ENCODE measurements at places on chromosomes 16 and 17. TPM values are rescaled to one million over a fixed set of nuclear protein-coding genes. Genes with fewer than 3 reads are reported as not detected.

DNA sequence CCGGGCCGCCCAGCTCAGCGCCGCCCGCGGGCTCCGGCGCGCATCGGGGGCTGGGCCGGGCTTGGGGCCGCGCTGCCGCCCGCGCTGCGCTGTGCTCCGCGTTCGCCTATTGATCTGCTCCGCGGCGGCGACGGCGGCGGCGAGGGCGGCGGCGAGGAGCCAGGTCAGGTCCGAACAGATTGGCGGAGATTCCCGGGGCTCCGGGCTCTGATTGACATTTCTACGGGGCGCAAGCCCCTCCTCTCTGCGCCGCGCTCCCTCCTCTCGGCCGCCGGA lies 559 bp downstream of the IRX3 start:
- no peak for DNase-seq

CCL4 gene
- total RNA-seq: 4.1 TPM

OR1F1 gene
- total RNA-seq: 0.78 TPM

CCL8 gene
- total RNA-seq: 0.16 TPM

DNA sequence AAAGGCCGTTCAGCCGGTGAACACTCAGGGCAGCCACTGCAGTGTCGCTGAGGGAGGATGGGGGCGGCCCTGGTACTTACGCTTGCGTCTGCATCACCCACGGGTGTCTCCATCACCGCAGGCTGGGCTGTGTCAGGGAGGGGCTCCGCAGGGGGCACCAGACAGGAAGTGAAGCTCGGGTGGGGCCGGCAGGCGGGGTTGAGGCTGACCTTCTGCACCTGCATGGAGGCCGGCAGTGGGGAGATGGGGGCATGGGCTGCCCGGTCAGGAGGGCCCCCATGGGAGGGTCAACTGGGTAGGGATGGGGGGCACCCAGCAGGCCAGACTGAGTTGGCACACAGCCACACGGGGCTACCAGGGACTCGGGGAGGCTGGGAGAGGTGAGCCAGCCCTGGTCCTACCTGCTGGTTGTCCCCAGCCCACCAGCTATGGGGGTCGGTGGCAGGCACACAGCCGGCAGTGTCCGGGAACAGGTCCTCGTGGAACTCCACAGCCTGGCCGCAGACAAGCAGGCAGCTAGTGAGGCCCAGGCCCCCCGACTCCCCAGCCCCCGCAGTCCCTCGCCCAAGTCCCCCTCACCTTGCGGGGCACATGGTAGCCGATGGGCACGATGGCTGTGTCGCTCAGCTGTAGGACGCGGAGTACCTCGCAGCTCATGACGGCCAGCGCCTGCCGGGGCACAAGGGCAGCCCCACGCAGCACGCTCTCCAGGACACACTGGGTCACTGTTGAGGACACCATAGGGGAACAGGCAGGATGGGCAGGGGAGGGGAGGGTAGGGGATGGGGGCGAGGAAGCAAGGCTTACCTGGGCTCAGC lies 7.2 kb upstream of the VASN start:
- DNase-seq: no peak

DNA sequence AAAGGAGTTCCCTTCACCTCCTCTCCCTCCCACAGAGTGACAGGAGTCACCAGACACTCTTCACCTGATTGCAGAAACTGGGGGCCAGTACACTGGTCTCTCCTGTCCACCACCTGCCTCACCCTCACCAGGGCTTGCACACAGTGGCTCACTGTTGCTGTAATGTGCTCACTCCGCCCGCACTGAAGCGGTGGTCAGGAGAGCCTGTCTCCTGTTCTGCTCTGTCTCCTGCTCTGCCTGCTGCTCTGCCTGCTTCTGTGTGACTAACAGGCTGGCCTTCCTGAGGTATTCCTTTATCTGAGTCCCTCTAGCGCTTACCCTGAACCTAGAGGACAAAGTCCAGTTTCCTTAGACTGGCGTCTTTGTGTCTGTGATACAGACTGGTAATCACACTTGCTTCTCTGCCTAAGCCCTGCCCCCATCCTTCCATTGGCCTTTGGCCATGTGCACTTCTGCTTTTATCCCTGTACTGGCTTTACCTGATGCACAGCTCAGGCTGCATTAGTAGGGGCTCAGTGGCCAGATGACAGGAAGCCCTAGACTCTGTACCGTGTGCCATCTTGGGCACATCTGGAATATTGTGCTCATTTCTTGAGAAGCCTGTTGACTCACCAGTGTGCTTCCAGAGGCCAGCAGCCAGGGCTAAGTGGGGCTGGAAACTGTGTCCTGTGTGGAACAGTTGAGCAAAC lies 13.3 kb downstream of the PROCA1 start:
- no peak for DNase-seq

GRCh38 chr17:36214918-36215317 lies 4.1 kb downstream of the CCL4L2 start:
- no peak for DNase-seq

DNA sequence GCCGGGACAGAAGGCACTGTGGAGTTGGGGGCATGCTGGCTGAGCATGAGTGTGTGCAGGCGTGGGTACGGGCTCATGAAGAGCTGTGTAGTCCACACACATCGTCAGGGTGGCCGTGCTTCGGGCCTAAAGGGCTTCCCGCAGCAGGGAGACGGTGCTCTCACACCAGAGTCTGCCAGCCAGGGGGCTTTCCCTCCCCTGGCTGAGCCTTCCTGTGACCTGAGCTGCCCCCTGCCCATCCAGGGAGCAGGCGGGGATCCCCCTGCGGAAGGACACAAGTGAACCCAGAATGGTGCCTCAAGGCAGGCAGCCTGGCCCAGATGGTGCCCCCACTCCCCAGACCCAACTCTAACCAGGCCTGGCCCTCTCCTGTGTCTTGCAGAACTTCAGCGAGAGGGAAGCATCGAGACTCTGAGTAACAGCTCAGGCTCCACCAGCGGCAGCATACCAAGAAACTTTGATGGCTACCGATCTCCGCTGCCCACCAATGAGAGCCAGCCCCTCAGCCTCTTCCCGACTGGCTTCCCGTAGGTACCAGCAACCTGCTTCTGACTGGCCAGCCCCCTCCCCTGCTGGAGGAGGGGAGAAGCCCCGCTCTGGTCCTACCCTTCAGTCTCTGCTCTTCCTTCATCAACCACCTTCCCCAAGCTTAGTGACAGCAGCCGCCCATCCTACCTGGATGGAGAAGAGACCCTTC lies 7.9 kb upstream of the TBX2 start:
- DNase-seq: no peak

DNA sequence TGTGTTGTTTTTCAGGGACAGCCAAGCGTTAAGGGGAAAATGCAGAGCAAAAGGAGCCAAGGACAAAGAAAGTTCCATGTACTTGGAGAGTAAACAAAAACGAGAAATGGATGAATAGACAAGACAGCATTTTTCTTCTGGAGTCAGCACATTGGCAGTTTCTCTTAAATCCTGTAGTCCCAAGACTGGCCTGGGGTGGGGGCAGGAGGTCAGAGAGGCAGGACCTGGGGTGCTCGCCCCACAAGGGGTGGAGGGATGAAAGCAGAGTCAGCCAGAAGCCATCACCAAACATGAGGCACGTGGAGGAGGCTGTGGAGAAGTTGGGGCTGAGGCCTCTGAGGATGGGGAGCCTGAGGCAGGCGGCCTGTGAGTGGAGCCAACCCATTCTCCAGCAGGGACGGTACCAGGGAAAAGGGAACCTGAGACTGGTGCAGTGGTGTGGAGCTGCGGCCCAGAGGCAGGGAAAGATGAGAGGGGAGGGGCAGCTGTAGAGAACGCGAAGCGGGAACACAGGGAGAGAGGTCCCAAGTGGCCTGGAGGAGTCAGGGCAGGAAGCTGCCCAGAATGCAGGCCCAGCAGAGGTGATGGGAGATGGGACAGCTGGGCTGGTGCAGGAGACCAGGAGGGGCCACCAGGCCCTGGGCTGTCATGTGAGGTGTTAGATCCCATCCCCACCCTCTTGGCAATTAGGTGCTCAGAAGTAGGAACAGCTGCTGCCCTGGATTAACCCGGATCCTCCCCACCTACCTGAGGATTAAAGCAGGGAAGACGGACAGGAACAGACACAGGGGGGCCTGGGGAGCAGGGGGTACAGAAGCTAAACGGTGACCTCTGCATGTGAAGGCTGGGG lies 3.3 kb downstream of the TLCD3B start:
- DNase-seq: no peak

COPZ2 gene
- 1.7 TPM for total RNA-seq

- no peak for DNase-seq
Observed at GRCh38 chr17:68349157-68349556, 57.9 kb downstream of the ARSG start.

- no peak for DNase-seq
Observed at GRCh38 chr17:11622492-11622891, 24.2 kb downstream of the DNAH9 start.

NOTUM gene
- total RNA-seq: 0.31 TPM

- DNase-seq: no peak
Observed at GRCh38 chr16:2498531-2499253, 15.1 kb upstream of the ATP6V0C start.

GRCh38 chr17:46031920-46032319 lies 32.9 kb downstream of the STH start:
- DNase-seq: no peak

GRCh38 chr16:79269211-79269863 lies 331.2 kb downstream of the MAF start:
- DNase-seq: no peak

DNA sequence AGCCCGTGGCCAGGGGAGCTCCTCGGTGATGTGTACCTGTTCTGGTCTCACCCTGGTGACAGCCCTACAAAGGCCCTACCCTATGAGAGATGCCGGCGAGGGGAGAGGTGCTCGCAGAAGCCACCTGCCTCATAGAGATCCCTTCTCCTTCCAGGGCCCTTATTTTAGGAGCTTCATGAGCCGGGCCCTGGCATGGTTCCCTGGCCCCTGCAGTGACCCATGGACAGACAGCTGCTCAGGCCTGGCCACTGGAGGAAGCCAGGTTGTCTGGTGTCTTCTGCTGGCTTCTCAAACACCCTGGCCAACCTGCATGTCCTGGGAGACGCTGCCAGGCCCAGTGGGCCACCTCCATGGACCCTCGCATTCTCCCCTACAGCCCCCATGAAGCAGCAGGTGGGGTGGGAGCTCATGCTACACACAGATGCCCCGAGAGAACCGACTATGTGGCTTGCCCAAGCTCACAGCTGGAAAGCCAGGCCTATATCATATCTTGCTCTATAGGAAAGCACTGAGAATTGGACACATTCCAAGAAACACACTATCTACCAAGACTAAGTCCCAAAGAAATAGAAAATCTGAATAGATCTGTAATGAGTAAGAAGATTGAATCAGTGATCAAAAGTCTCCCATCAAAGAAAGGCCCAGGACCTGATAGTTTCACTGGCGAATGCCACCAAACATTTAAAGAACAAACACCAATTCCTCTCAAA lies 7.2 kb upstream of the AATK start:
- DNase-seq: no peak

- DNase-seq: no peak
Observed at GRCh38 chr17:21688293-21688949, 3.9 kb upstream of the KCNJ18 start.

ZNF750 gene
- not detected for total RNA-seq

GRCh38 chr17:60506312-60506711 lies 19.7 kb downstream of the APPBP2 start:
- DNase-seq: no peak

ROGDI gene
- 38.7 TPM for total RNA-seq

OR2C1 gene
- total RNA-seq: 0.62 TPM

RHBDF2 gene
- total RNA-seq: 2.2 TPM

SLC9A5 gene
- total RNA-seq: 1.2 TPM

SRCIN1 gene
- total RNA-seq: 24.5 TPM

DNA sequence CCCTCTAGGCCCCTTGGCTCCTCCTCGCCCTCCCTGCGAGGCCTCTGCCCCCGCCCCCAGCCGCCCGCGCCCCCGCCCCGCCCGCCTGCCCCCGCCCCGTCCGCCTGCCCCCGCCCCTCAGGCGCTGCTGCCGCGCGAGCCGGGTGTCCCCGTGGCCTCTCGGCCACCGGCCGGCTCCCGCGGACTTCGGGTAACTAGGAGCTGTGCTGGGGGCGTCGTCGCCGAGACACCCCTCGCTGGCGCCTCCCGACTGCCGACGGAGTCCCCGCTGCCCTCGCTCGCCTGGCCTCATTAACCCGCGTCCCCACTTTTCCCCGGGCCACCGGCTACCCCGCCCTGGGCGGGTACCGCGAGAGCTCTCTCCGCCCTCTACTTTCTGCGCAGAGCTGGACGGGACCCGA lies at the start of gene TLCD1:
Gene TLCD1, minus strand, starts transcription at position 8 of the 401 bp plus-strand sequence. CDS start 136 bp downstream, outside the sequence.
- peak; percentile 35 for DNase-seq

GRCh38 chr17:4020096-4020495 lies 55.9 kb upstream of the ATP2A3 start:
- no peak for DNase-seq

- DNase-seq: no peak
Observed at GRCh38 chr17:65918916-65919315, 273.0 kb downstream of the CEP112 start.

IKZF3 gene
- total RNA-seq: 0.16 TPM

LPCAT2 gene
- total RNA-seq: 3.1 TPM

DNA sequence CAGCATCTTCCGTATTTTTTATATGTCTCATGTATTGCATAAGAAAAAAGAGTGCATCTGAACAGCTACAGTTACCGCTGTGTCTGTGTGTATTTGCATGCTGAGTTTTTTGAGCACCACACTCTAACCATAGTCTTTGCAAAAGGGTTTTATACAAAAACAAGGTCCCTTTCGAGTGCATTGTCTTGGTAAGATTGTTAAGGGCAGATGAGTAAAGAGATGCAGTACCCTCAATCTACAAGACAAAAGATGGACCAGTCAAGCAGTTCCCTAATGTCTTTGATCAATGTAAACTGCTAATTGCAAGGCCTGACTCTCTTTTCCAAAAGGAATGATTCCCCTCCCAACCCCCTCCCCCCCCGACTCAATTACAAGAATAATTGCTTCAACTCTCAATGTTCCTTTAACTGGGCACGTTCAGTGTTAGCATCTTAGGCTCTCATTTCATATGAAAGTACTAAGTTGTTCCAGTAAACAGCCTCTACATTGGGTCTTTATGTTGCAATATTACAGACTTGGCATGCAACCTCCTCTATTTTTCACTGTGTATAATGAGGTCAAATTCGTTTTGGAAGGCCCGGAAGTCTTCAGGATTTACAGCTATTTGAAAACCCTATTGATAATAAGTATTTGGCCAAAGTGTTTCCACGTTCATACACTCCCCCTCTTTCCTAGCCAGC lies 471.4 kb upstream of the RBFOX1 start:
- no peak for DNase-seq

GRCh38 chr17:34393401-34393800 lies 30.4 kb upstream of the CCL1 start:
- DNase-seq: no peak

GRCh38 chr17:64202683-64203344 lies 60.2 kb downstream of the TEX2 start:
- DNase-seq: peak; percentile 65
